ENCODE measurements at places on chromosomes 5 and 9. TPM values are rescaled to one million over a fixed set of nuclear protein-coding genes. Genes with fewer than 3 reads are reported as not detected.

GRCh38 chr5:33781286-33781685 is 110.5 kb downstream of the ADAMTS12 start:
- DNase-seq: no peak

GRCh38 chr9:34572092-34572491 is 17.4 kb downstream of the CNTFR start:
- DNase-seq: no peak

The PCA3 gene
- total RNA-seq: not detected

DNA sequence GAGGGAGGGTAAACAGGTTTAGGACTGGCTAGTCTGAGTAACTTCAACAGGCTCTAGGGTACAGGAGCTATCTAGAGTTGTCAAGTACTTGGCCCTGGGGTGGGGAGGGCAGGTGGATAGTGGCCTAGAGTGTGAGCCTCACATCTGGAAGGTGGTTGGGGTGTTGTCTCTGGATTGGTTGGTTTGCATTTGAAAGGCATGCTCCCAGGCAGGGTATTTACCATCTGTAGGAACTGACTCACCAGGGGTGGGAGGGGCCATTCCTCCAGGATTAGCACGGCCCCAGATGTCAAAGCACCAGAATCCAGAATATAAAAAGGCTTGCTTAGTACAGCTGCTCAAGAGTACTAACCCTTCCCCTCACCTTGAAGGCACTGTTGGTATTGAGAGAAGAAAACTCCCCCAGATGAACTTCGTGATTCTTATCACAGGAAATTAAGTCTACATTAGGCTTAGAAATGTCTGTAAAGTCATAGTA is 193.3 kb downstream of the NTRK2 start:
- no peak for DNase-seq

Measured in spleen (tissue), 13 donors.